ENCODE measurements at places on chromosomes 1 and 21.

- no peak for DNase-seq
These were observed 749 bp upstream of the TMEM39B start for GRCh38 chr1:32071758-32072621.

DNA sequence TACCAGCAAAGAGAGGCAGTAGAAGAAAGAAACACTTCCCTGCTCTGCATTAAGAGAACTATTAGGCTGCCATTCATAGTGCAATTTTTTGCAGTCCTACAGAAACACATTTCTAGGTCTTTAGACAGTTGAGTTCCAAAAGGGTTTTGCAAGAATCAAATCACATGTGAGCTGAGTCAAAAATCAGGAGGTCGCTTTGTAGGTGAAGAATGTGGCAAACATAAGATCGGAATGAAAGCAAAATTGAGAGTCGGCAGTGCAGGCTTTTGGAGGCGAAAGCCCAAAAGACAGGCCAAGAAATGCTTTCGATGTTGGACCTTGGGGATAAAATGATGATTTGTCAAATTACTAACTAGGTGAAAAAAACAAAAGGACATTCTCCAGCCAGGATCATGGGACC lies 213.5 kb upstream of the NRIP1 start:
- DNase-seq = no peak

- DNase-seq = no peak
These were observed 1.2 kb upstream of the RWDD3 start for GRCh38 chr1:95232646-95233318.

GRCh38 chr1:203040513-203041275 lies 14.4 kb downstream of the PPFIA4 start:
- no peak for DNase-seq

DNA sequence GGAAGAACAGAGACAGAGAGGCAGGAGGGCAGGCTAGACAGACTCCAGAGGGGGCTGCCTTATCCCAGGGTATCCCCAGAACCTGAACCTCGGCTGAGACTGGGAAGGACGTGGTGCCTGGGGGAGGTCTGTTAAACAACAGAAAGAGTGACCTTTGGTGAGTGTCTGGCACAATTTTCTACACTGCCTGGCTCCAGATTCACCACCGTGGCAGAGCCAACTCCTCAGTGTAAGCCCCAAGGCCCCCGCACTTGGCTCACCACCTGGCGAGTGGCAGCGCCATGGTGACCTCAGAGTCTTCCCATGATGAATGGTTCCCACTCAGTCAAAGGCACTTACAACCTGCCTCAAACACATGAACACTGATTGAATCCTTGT lies 6.5 kb downstream of the RD3 start:
- no peak for DNase-seq

DNA sequence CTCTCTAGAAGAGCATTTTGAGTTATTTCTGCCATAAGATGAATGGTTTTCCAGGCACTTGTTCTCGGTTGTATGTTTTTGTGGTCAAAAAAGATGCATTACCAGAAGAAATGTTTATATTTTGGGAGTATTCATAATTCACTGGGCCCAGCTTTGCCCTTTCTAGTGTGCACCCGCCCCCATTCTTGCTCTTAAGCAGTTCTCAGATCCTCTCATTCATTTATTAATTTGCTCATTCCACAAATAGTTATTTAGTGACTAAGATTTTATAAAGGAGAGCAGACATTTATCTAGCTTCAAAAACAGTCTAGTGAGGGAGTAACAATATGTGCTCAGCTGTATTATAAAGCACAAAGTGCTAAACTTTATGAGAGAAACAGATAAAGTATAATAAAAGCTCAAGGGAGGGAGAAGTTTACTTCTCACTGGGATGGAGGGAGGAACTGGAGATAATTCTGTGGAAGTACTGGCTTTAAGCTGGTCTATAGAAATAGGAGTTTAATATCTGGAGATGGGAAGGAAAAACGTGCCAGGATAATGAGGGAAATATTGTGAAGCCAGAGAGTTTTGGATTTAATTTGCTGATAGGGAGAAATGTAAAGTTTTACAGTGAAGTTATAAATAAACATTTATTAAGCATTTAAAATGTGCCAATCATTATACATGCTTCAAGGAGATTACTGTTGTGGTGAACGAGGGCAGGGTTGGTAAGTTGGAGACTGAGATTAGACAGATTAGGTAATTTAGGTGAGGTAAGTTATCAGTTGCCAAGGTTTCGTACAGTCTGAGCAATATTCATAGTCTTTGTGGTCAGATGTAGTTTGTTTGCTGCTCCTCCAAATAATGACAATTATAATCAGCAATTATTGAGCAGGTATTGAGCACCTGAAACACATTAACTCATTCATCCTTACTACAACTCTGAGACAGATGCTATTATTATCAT lies 9.1 kb upstream of the MACF1 start:
- DNase-seq = no peak

- DNase-seq = no peak
These were observed 73.2 kb downstream of the BCAR3 start for GRCh38 chr1:93608187-93609109.

- DNase-seq = peak; percentile 62
These were observed 2.0 kb upstream of the MARCKSL1 start for GRCh38 chr1:32337855-32338636.

DNA sequence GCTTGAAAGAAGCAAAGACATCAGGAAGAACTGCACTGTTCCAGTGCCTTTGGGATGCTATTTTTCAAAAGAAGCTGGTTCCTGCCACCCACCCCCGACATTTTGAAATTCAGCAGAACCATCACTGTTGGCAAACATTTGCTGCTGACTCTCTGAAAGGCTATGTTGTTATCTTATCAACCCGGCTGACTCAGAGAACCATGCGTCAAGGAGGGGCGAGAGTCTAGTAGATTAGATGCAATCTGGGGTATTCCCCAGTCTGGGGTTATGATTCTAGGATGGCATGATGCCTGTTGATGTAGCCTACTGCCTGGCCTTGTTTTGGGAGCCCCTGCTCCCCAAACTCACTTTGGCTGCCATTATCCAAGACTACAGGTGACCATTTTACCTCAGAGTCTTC lies 267.8 kb upstream of the RUNX1 start:
- DNase-seq = no peak

DNA sequence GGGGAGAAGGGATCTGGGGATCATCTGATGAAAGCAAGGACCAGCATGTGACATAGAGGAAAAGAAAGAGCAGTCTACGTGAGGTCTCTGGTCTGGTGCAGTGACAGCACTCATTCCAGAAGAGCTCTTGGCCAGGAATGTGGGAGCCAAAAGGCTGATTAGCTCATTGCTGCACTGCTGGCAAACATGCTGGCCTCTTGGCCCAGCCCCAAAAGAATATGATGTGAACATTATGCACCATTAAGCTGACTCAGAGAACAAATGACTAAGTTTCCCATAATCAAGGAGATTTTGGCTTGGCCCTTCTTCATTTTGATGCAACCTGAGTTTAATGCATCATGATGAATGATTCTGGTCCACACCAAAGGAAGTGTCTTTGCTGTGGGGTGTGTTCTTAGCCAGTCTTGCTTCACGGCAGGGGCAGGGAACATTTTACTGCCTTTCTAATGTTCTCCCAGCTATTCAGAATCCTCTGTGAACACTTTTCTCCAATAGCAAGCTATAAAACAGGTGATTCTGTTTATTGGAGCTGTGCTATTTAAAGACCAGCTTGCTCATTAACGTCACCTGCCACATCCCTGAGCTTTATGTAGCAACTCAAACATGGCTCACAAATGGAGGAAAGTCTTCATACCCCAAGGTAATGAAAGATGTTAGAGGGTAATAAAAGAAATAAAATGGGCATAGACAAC lies 55.1 kb downstream of the PCBP3 start:
- DNase-seq = no peak

DNA sequence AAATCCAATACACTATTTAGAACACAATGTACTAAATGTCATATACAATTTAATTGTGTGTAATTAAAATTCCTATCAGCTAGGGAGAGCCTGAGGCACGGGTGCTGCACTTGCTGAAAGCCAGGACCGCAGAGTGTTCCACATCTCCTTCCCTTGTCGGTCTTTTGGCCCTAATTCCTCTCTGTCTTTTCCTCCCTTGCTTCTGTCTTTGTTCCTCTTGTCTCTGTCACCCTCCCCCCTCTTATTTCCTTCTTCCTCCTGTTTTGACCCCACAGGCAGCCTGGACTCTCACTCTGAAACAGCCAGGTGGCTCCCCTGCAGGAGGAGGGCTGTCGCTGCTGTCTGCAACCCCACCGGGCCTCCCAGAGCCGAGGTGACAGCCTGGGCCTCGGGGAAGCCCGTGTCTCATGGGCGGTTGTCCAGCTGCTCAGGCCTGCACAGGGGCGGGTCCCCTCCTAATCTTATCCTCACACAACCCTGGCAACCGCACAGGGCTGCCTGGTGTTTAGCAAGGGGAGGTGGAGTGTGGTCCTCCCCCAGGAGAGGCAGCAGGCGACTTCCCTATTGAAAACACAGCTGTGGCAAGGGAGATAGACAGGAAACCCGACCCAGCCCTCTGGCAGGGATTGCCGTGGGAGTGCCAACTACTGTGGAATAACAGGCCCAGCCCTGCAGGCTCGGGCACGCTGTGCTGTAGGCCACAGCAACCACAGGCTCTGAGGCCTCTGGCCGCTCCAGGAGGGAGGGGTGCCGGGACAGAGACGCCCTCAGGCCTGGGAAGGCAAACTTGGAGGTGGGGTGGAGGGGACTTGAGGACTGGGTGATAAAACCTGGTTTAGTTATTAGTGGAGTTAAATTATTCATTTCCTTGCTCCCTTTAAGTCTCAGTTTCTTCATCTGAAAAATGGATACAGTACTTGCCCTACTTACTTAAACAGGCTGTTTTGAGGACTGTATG lies 68.8 kb upstream of the WDR26 start:
- peak; percentile 99 for DNase-seq

- DNase-seq = no peak
These were observed 3.0 kb upstream of the KCND3 start for GRCh38 chr1:111992476-111992875.

DNA sequence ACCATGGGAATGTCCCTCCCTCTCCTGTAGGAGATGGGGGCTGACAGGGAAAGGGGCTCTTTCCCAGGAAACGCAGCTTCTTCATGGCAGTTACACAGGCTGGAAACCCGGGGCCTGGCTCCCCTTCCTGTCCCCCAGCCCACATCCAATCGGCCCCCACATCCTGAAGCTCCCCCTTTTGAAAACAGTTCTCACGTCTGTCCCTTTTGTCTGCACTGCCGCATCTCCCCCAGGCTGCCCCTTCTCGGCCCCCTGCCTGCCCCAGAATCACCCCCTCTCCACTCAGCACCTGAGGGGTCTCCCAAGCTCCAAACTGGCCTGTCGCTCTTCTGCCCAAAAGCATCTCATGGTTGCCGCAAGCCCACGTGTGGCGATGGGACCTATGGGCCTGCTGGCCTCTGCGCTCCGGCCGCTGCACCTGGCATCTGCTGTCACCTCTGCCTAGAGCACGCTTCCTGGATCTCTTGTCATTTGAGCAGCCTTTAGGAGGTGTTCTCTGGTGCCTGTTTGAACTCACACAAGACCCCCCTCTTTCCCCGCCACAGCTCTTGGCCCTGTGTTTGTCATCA lies 867 bp downstream of the SLC1A7 start:
- no peak for DNase-seq
